ENCODE measurements at places on chromosomes 2 and 18. TPM values are rescaled to one million over a fixed set of nuclear protein-coding genes. Genes with fewer than 3 reads are reported as not detected.

Gene TMEM178A
- 6.5 TPM for total RNA-seq

GRCh38 chr2:109257653-109258052 lies 128.6 kb downstream of the SH3RF3 start:
- no peak for DNase-seq
- no peaks in the 10 kb centered on the region for H3K36me3 ChIP-seq
- H3K4me3 ChIP-seq = no peak overlapping the region

- H3K4me1 ChIP-seq = no peaks in the 10 kb centered on the region
- H3K4me3 ChIP-seq = no peak overlapping the region
- no peaks in the 10 kb centered on the region for H3K36me3 ChIP-seq
- DNase-seq = no peak
These were observed 125.5 kb upstream of the UGP2 start for GRCh38 chr2:63716146-63716545.

DNA sequence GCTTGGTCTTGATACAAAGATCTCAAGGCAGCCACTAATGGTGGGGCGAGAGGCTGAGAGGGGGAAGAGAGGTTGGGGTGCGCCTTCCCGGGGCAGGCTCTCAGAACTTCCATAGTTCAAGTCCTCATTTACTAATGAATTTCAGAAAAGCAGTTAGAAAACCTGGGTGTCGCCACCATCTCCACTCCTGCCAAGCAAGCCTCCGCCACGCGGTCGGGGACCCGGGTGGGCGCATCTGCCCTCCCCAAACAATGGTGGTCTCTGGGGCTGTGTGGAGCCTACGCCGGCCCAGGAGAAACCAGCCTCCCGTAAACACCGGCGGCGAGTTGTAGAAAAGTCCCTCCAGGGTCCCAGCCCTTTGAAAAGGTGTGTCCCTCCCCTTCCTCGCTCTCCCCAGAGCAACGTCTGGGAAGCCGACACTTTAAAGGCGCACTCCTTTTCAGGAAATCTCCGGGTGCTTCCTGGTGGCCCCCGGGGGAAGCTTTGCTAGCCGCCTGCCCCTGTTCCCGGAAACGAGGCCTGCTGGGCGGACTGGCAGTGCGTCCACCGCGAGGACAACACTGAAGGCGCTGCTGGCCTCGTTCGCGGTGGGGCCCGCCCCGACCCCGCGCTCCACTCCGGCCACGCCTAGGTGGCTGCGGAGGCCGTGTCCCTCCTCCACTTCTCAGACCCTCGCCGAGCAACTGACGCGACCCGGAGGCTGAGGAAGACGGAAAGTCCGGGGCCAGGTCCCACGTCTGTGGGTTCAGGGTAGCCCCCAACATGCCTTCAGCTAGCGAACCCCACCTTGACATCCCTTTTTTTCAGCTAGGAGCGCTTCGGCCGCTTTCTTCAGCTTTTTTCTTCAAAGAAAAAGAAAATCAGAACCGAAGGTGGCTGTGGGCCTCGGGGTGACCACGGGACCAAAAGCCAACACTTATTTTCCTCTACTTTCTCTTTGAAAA lies 16.8 kb downstream of the EVX2 start:
- H3K27ac ChIP-seq = no peak overlapping the region
- H3K36me3 ChIP-seq = no peaks in the 10 kb centered on the region
- peaks cover 40% of the 10 kb centered on the region for H3K27me3 ChIP-seq
- DNase-seq = no peak
- peaks cover 16% of the 10 kb centered on the region for H3K4me1 ChIP-seq
